Cerebellar nuclear complex (tissue), 1 donor: ENCODE measurements at places on chromosomes 2 and 18.

DNA sequence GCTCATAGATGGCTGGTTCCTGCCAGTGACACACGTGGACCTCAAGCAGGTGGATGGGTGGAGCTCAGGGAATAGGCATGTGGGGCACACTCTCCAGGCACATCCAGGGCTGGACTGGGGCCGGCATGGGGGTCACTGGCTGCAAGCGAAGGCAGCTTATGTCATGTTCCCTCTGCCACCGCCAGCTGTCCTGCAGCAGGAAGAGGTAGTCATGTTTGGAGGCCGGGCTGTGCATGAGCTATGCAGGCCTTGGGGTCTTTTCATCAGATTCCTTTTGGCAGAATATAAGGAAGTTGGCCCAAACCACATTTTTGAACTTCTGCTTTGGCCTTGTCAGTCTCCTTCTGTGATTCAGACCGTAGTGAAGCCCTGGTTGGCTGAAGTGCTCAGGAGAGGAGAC, 61.5 kb downstream of the AGAP1 start:
- no peak for DNase-seq

GRCh38 chr2:221674446-221674845, 102.3 kb upstream of the EPHA4 start:
- DNase-seq = no peak

DNA sequence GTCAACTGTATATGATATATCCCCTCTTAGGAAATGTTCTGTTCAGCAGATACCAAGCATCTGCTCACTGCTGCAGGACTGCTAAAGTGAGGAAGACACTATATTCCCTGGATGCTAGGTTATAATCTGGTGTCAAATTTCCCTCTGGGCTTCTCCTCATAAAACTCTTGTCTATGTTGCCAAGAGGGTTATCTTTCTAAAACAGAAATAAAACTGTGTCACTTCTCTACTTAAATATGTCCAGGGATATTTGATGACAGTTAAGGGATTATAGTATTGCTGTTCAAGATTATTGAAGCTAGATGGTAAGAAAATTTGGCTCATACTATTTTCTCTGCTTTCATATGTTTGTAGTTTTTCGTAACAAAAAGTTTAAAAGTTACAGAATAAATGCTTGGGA, 30.5 kb upstream of the SNRNP27 start:
- no peak for DNase-seq

- no peak for DNase-seq
These were observed 180.6 kb downstream of the RDH14 start for GRCh38 chr2:18379870-18380269.

GRCh38 chr2:237282568-237283128, 131.3 kb downstream of the COL6A3 start:
- DNase-seq = no peak

GRCh38 chr2:192148620-192149321, 46.0 kb downstream of the TMEFF2 start:
- DNase-seq = no peak

DNA sequence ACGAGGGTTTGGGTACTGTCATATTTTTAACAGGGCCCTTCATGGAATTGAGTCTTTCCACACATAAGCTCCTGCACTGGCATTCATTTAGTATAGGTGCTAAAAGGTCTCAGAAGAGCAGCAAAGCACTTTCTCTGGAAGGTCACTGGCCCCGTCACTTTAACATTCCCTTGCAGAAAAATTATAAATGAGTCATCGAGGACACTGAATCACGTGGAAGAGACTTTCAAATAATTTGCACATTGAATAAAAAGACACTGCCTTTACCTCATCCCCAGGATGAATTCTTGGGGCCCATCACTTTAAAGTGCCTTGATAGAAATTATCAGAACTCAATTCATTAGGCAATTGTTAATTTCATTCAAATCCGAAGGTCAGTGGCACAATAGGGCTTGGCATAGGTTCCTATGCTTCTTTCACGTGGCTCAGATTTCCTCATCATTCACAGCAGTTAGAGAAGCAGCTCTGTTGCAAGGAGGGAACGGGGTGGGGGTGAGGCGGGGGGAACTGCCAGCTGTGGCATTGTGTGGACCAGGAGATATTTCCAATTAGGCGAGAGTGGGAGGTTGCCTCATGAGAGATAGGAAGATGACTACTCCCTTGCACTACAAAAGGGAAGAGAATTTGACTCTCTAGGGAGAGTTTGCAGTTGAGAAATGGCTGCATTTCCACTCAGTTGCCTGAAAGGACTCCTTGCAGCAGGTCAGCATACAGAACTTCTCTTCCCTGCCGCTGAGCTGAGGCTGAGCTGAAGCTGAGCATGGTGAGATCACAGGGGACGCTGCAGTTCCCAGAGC, 86.3 kb upstream of the NPAS2 start:
- no peak for DNase-seq

GRCh38 chr18:74722237-74722636, 124.6 kb downstream of the ZNF407 start:
- no peak for DNase-seq

DNA sequence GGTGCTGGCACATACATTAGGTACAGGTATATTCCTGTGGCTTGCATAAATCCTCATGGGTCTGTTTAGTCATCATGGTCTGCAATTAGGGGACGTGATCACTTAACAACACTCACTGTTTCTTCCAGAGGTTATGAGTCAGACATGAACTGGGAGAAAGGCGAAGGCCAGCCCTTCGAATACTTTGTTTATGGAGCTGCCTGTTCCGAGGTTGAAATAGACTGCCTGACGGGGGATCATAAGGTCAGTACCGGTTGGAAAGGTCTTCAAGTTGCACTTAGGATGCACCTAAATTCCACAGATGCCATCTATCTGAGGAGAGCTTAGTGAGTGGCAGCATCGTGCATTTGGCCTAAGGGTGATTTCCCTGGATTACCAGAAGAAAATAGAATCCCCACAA, 76.9 kb downstream of the AOX1 start:
- DNase-seq = no peak

GRCh38 chr2:16559278-16560067, 106.2 kb downstream of the CYRIA start:
- DNase-seq = no peak

- no peak for DNase-seq
These were observed 436.4 kb upstream of the SALL3 start for GRCh38 chr18:78543201-78543725.

- no peak for DNase-seq
These were observed 445.7 kb upstream of the FANCL start for GRCh38 chr2:58686776-58687175.

DNA sequence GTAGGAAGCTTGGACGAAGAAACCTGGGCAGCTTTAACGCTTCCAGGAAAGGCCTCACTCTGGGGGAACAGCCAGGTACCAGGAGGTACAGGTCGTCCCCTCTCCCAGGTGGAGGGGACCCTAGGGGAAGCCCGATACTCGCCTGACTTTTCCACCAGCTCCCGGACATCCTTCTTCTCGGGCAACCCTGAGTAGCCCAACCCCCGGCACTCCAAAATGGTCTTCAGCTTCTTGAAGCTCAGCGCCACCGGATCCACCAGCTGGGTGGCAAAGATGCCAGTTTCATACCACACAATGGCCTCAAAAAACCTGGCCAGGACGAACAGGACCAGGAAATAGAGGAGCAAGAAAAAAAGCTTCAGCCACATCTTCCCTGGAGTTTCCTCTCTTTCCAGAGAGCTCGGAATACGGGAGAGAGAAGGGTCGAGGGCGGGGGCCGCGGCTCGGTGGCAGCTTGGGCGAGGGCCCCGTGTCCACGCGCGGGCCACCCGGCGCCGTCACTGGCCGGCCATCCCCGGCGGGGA, 1.1 kb downstream of the RNF103 start:
- DNase-seq = no peak

DNA sequence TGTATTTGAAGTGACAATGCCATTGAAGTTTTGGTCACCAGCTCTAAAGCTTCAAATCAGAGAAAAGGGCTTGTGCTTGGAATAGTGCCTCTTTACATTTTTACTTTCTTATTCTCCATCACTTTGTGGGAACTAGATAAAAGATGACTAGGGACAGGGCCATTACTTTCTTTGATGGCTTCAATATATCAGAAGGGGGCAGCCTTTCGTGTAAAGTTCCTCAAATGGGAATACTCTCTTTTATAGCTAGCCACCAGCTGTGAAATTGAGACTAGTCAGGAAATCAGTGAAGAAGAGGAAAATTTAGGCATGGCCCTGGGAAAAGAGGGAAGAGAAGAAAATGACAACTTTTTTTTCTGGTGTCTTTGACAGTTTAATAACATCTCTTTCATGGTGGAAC, 242.5 kb downstream of the DCC start:
- no peak for DNase-seq

DNA sequence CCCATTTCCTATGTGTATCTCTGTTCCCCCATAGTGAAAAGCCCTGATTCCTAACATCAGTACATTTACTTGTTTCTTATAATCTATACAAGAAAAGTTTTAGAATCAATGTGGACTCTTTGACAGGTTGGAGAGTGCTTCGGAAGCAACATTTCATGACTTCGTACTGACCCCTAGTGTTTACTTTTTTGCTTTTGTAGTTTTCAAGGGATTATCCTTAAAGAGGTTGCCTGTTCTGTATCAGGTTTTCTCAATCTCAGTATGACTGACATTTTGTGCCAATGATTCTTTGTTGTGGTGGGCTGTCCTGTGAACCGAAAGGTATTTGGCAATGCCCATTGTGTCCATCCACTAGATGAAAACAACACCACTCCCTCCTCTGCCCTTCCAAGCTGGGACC, 43.3 kb upstream of the SERPINB2 start:
- DNase-seq = no peak

- no peak for DNase-seq
These were observed 26.9 kb downstream of the CELF4 start for GRCh38 chr18:37538526-37539205.

DNA sequence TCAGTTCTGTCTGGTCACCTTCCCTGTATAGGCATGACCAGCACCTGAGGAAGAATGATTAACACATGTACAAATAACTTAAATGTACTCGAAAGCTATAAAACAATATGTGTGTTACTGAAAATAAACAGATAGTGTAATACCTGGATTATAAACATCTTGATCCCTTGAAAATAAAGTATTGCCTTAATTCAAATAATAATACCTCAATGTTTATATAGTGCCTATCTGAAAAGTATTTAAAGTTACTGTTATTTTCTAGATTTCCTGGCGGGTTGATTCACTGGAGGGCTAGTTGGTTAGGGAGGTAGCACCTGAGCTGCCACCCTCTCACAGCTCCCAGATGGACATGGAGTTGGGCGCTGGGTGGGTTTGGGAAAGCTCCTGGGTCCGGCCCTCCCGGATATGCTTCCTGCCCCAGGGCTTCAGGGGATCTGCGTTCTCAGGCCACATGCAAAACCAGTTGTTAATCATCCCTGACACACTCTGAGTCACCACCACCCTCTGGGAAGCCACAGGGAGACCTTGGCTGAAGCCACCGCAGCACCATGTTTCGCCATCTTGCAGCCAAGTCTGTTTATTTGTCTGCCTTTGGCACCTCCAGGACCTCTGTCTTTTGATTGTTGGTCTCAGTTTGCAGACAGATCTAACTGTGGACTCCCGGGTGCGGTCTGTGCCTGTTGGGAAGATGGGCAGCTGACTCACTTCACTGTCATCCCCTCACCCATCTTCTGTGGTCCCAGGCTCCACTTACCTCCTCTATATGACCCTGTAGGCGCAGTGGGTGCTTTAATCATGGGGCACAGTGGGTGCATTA, 35.3 kb downstream of the RAB31 start:
- DNase-seq = no peak

- DNase-seq = no peak
These were observed 29.9 kb upstream of the MGAT5 start for GRCh38 chr2:134224005-134224404.

DNA sequence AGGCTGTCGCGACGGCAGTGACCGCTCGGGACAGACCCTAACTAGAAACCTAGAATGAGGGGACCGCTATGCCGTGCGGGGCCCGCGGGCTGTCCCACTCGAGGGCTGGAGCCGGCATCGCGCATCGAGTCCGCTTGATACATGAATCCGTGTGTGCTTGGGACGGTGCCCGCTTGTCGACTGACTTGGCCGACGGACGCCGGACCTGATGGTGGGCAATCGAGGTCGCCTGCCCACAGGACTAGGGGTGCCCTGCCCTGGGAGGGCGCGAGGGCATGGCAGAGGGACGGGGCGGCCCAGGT, 749 bp upstream of the PTMA start:
- no peak for DNase-seq

DNA sequence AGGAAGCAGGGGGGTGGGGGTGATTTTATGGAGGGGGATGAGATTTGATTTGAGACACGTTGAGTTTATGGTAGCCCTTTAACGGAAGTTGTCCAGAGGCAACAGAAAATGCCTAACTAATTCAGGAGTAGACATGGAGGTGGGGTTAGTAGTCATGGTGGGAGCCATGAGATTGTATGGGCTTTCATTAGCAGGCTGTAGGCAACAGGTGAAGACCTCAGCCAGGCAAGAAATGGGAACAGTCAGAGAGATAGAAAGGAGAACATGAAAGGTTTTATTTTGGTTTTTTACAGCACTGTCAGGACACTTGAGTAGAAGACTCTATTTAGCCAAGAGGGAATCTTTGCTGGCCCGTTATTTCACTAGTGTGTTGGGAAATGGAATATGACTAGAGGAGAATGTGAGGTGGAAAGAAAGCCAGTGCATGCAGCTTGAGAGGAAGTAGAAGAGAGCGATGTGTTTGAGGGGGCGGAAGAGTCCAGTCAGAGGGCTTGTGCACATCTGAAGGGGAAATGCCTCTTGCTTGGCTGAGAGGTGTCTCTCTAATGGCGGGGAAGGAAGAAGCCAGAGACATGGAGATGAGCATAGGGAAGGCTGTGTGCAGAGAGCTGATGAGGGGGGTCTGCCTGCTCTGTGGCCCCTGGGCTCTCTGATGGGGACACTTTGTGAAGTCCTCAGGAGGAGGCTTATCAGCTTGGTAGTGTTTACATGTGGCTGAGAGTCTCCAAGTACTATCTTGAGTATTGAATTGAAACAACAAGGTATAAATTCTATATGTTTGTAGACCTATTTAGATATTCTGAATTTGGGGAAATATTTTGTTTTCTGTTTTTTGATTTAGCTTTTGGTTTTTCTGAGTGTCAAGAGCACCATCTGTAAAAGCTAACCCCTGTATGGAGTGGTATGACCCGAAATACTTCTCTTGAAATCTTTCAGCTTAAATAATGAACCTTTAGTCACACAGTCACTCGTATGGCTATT, 66.9 kb upstream of the ITM2C start:
- DNase-seq = no peak

GRCh38 chr2:121902171-121902591, 146.7 kb downstream of the TSN start:
- DNase-seq = no peak

DNA sequence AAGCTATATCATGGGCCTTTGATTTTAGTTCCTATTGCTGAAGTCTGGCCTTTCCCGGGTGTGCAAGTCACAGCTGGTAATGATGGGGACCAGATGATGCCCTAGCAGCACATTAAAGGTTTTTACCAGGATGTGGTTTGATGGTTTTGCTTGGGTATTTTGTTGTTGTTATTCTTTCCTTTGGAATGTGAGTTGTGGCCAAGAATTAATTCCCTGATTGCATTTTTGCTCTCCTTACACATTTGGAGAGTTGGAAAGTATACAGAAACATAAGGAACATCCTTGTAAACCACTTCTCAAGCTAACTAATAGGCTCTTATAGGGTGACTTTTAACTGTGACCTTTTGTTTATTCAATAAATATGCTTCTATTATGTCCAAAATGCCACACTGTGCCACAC, 154.1 kb upstream of the MMADHC start:
- no peak for DNase-seq

GRCh38 chr18:22975508-22975907, 42.4 kb downstream of the RBBP8 start:
- DNase-seq = no peak
